ENCODE measurements at places on chromosomes 11 and 22.

GRCh38 chr11:80163011-80163410 is 722.2 kb upstream of the TENM4 start:
- no peak for DNase-seq

GRCh38 chr11:75308116-75308515 is 43.3 kb downstream of the ARRB1 start:
- DNase-seq: no peak

DNA sequence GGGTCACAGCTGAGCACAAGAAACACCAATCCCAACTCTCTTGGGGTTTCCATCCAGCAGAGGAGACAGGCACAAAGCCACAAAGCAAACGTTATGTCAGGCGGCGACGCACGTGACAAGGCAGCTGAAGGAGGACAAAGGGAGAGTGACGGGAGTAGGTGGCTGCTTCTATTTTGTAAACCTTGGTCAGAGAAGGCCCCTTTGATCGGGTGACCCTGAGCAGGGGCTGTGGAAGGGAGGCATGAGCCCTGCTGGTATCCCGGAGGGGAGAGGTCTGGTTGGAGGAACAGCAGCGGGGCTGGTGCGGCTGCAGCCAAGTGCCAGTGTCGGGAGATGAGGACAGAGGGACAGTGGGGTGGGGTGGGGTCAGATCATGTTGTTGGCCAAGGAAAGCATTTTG is 17.3 kb upstream of the RFPL3 start:
- no peak for DNase-seq

GRCh38 chr11:124681421-124681820 is 7.7 kb downstream of the SPA17 start:
- no peak for DNase-seq

DNA sequence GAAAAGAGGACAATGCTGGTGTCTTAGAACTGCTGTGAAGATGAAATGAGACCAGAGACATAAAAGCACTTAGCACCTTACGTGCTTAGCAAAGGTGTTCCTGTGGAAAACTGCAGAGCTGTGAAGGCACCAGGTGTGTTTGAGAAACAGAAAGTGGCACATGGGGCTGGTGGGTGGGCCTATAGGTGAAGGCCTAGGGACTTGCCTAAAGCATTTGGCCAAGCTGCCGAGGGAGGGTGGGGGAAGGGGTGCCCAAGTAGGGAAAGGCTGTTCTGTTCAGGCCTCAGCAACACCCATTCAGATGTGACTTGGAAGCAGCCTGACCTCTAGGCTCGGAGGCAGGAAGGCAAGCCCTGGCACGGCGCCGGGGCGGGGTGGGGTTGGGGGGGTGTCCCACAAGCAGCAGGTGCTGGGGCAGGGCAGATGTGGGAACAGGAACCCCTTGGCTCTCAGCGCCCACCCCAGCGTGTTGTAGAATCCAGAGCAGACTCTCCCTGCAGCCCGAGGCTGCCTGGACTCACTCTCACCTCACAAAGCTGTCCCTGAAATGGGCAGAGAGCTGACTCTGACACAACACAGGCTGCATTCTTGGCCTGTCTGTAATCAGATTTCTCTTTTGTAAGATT is 366.7 kb upstream of the NARS2 start:
- no peak for DNase-seq

GRCh38 chr11:12502046-12502445 is 124.7 kb downstream of the PARVA start:
- no peak for DNase-seq

DNA sequence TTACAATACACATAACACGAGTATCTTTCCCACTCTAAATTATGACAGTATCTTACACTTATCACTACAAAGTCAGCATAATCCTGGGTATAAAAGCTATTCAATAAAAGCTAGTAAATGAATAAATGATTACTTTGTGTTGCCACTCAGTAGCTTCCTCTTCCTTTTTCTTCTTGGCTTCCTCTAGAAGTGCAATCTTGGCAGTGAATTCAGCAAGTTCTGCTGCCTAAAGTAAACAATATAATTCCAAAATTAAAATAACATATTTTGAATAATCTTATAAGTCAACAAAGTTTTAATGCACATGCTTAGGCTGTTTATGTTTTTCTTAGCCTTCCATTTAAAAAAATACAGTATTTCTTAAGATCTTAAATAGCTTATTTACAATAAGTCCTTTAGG is 60.4 kb downstream of the RDX start:
- no peak for DNase-seq

GRCh38 chr22:44398856-44399837 is 86.4 kb upstream of the SHISAL1 start:
- no peak for DNase-seq

DNA sequence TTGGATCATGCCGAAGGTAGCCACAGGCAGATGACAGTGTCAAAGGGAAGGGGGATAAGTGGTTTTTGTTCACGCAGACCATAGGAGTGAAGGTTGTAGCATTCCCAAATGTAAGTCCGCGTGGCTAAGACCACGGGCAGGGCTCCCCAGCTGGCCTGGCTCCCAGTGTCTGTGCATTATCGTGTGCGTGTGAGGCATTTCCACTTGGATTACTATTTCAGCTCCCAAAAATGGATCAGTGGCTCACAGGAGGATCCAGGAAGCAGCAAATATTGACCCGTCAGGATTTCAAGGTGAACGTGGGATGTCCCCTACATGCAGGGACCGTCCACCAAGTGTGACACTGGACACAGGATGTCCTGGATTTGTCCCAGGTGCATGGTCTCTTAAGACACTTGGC is 10.6 kb downstream of the CDKN1C start:
- DNase-seq: no peak

GRCh38 chr11:1072116-1072820 is 2.4 kb upstream of the MUC2 start:
- no peak for DNase-seq

GRCh38 chr22:28801845-28802594 is 1.7 kb upstream of the XBP1 start:
- no peak for DNase-seq

GRCh38 chr22:46276563-46276962 is 8.8 kb downstream of the TTC38 start:
- DNase-seq: no peak

- no peak for DNase-seq
Measured at GRCh38 chr11:124085997-124086846, 29.0 kb upstream of the VWA5A start.

DNA sequence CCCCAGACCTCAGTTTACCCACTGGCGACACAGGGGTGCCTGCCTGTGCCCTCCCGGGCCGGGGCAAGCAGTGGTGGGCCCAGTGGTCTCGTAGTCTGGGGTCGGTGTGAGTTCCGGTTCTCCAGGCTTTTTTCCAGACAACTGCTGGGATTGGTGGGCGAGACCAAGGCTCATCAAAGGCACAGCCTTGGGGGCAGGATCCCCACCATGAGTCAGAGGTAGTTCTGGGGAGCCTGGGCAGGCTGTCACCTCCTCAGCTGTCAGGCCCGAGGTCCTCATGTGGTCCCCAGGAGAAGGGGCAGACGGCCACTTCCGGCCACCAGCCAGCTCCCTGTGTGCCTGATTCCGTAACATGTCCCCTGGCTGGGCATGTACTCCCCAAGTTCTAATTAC is 827 bp upstream of the MUC2 start:
- DNase-seq: no peak

GRCh38 chr11:35162745-35163144 is 23.8 kb downstream of the CD44 start:
- DNase-seq: no peak

- DNase-seq: no peak
Measured at GRCh38 chr11:79675081-79675480, 234.3 kb upstream of the TENM4 start.

DNA sequence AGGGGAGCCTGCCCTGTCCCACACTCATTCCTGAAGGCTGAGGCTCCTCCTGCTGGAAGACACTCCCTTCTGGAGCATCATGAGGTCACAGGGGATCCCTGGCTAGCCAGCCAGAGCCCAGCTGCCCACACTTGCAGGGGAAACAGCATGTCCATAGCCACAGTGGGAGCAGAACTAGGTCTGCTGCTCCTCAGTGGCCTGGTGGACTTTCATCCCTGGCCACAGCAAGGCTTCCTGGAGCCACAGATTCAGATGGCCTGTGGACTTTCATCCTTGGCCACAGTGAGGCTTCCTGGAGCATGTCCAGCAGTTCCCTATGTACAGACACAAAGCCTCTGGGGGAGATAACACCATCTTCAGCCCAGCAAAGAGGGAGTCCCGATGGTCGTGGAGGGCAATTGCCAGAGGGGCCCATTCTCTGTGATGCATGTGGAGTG is 5.9 kb upstream of the APOL6 start:
- no peak for DNase-seq

- no peak for DNase-seq
Measured at GRCh38 chr11:14518820-14519219, 1.4 kb downstream of the PSMA1 start.

- DNase-seq: no peak
Measured at GRCh38 chr11:40140560-40140959, 1318.9 kb downstream of the LRRC4C start.

- DNase-seq: no peak
Measured at GRCh38 chr11:91906871-91907624, 317.6 kb upstream of the FAT3 start.

DNA sequence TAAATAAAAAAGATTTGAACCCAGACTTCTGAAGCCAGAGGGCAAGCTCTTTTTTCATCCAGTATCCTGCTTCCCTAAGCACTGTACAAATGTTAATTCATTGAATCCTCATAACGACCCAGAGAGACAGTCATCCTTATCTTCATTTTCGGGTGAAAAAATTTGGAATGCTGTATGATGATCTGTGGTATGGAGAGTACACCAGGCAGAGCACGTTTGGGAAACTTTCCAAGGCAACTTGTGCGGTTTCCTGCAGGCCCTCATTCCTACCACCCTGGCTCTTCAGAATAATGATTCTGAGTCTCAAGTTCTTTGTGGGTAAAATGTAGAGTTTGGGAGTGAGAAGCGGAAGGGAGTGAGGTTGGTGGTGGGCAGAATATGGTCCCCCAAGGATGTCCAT is 177.9 kb upstream of the CADM1 start:
- DNase-seq: no peak

DNA sequence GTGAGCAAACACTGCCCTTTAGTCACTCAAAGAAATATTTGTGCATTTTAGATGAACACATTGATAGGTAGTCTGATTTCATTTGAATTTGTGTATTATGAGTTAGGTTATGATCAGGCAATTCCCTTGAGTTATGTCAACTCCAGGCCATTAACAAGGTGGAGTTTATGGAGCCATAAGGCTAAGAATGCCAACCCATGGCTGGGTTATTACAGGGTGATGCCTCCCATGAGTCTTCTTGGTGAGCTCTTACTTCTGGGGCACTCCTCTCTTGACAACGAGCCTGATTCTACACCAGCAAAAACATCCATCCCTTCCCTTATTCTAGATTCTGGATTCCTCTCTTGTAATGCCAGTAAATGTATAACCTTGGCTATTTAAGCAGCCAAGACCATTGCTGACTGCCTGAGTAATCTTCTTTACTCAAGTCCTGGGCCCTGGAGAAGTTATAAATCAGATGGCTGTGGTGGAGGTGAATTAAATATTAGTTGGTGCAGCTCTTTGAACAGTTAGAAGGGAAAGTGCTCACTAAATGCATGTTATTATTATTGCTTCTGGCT is 645.7 kb upstream of the TENM4 start:
- DNase-seq: no peak

DNA sequence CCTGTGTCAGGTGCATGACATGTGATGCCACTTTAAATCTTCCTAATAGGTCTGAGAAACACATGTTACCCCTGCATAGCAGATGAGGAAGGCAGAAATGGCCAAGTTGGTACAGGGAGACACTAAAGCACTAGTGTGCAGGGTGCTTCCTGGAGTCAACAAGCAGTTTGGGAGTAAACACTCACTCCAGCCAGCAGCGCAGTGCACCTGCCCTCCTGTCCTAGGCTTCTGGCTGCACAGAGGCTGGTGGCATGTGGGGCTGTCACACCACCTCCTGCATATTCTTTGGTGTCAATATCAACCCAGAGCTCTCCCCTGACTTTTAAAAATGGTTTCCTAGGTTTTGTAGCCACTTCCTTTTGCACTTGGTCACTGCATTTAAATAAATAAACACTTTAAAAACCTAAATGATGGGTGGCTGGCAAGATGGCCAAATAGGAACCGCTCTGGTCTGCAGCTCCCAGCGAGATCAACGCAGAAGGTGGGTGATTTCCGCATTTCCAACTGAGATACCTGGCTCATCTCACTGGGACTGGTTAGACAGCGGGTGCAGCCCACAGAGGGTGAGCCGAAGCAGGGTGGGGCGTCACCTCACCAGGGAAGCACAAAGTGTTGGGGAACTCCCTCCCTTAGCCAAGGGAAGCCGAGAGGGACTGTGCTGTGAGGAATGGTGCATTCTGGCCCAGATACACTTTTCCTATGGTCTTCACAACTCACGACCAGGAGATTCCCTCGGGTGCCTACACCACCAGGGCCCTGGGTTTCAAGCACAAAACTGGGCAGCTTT is 33.5 kb downstream of the GAB4 start:
- no peak for DNase-seq

DNA sequence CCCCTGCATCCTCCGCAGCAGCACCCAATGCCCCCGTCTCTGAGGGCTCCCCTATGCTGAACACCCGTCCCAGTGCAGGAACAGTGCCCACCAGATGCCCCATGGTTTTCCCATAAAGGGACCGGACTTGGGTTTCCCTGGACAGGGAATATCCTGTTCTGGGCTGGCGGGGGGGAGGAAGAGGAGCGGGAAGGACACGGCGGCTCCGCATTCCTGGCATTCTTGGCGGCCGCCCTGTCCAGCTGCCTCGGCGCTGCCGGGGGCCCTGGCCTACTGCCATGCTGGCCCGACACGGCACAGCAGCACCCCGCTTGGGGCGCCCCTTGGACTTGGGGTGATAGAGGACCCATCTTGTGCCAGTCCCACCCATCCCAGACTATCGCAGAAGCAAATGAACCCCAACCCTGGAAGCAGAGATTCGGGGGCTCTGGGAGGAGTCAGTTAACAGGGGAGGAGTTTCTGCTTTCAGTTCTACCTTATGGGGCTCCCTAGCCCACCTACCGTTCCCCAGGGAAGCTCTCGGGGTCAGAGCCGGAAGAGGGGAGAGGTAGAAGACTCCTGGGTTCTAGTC is 23.7 kb upstream of the CBX7 start:
- no peak for DNase-seq

DNA sequence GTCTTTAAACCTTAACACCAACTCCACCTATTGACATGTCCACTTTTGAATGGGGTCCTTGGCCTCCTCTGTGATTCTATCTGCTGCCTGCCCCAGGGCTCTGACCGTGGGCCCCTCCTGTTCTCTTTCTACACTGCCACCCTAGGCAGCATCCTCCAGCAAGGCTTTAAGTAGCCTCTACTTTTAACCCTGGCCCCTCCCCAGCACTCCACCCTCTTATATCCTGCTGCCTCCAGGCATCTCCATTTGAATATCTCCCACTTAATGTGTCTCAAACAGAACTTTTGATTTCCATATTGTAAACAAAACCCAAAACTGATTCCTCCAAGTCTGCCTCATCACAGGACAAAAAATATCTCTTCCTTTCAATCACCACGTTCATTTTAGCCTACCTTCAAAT is 90.5 kb upstream of the ARHGAP32 start:
- no peak for DNase-seq

GRCh38 chr11:16678466-16679116 is 59.9 kb upstream of the C11orf58 start:
- DNase-seq: no peak

GRCh38 chr11:20399498-20399897 is 12.0 kb downstream of the PRMT3 start:
- no peak for DNase-seq

- no peak for DNase-seq
Measured at GRCh38 chr11:126452241-126453101, 97.0 kb downstream of the ST3GAL4 start.

GRCh38 chr11:35873721-35874120 is 70.1 kb upstream of the LDLRAD3 start:
- DNase-seq: no peak

GRCh38 chr22:30253205-30253852 is 6.8 kb upstream of the LIF start:
- DNase-seq: no peak

GRCh38 chr11:69704508-69705253 is 859 bp upstream of the FGF19 start:
- DNase-seq: no peak

All from iPS DF 6.9 (cell line).